ENCODE measurements at places on chromosomes 5 and 9. TPM values are rescaled to one million over a fixed set of nuclear protein-coding genes. Genes with fewer than 3 reads are reported as not detected.

Gene NR2F1
- total RNA-seq = not detected

Gene LOX
- total RNA-seq = 2.2 TPM

Gene FOXD4L6
- total RNA-seq = 0.13 TPM

Gene PKD2L2
- not detected for total RNA-seq

Gene EXD3
- 7.2 TPM for total RNA-seq

Gene C9
- not detected for total RNA-seq

Gene SIT1
- 8.2 TPM for total RNA-seq

Gene DAB2IP
- total RNA-seq = 41.4 TPM

Gene SLC6A3
- total RNA-seq = 0.46 TPM

Gene KLF4
- total RNA-seq = 3.1 TPM

Gene GKAP1
- total RNA-seq = 5.7 TPM
